HFFc6 (cell line): ENCODE measurements at places on chromosomes 5 and 9.

DNA sequence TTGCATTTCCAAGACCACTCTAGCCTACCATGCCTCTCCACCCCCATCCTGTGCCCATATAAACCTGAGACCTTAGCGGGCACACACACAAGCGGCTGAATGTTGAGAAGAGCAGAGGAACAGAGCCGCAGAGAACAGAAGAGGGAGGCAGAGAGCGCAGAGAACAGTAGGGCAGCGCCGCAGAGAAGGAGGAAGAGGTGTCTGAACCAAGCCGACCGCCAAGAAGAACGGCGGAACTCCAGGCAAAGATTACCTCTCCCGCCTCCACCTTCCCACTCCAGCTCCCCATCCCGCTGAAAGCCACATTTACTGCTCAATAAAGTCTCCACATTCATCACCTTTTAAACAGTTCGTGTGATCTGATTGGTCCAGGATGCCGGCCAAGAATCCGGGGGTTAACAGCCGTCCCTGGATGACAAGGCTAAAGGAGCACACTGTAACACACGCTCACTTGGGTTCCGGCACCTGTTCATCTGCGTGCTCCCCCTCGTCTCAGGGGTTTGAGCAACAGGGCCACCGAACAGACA lies 33.2 kb downstream of the GRIN3A start:
- no peak for DNase-seq

GRCh38 chr5:66467564-66467963 lies 128.6 kb upstream of the MAST4 start:
- DNase-seq = no peak

- no peak for DNase-seq
Observed at GRCh38 chr9:15670246-15670645, 117.4 kb downstream of the CCDC171 start.

- DNase-seq = peak; percentile 95
Observed at GRCh38 chr5:73498057-73498992, at the start of gene BTF3. BTF3 (plus strand) TSS chr5:73498442; CDS start chr5:73498668, 226 bp downstream.

- DNase-seq = no peak
Observed at GRCh38 chr9:18722882-18723281, 248.9 kb downstream of the ADAMTSL1 start.

DNA sequence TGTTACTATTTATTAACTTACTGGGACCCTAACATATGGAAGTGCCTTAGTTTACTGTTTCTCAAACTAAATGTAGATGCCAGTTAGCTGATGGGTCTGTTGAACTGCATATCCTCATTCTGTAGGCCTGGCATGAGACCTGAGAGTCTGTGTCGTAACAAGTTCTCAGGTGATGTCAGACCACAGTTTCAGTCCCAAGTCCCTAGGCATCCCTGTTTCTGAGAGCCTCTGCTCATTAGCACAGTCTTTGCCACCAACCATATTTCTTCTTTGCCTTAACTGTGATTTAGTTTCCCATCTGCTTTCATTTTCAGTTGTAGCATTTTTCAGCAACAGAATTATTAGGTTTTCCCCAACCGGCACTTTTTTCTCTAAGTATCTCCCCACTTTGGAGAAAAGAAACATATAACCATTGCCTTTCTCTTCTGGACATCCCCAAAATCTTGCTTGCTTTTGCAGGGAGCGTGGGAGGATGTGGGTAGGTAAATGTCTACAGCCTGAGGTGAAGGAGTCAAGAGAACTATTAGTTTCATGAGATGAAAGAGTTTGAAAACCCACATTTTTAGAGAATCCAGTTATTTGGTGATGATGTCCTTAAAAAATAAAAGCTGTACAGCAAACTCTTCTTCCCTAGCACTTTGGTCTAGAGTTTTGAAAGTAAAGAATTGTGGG lies 74.6 kb downstream of the NUDT12 start:
- no peak for DNase-seq

DNA sequence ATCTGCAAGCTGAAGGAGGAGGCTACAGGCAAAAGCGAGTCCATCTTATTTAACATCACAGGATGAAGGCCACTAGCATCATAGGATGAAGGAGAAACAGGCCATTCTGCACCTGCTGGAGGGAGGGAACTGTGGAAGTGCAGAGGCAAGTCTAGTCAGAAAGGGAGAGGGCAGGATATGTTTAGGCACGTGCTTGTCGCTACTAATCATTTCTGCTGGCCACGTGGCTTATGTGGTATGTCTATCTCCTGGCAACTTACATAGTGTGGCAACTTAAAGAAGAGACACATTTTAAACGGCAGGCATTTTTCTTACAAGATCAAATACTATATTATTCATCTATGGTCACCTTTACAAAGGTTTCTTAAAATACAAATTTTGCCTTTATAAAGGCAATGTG lies 74.0 kb downstream of the GNAQ start:
- no peak for DNase-seq

DNA sequence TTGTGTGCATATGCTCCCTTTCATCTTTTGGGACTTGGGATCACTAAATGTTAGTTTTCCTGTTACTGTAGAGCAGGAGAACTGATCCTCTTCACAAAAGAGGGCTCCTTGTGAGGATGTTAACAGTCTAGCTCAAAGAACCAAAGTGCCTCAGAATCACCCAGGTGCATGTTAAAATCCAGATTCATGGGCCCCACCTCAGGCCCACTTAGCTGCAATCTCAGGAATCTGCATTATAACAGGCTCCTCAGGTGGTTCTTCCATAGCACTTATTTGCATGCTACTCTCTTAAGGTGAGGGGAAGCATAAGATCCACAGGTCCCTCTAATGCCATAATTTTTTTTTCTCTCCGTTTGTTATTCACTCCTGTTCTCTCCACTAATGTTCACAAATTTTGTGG lies 14.8 kb upstream of the MEF2C start:
- no peak for DNase-seq
